ENCODE measurements at places on chromosomes 16 and 17.

DNA sequence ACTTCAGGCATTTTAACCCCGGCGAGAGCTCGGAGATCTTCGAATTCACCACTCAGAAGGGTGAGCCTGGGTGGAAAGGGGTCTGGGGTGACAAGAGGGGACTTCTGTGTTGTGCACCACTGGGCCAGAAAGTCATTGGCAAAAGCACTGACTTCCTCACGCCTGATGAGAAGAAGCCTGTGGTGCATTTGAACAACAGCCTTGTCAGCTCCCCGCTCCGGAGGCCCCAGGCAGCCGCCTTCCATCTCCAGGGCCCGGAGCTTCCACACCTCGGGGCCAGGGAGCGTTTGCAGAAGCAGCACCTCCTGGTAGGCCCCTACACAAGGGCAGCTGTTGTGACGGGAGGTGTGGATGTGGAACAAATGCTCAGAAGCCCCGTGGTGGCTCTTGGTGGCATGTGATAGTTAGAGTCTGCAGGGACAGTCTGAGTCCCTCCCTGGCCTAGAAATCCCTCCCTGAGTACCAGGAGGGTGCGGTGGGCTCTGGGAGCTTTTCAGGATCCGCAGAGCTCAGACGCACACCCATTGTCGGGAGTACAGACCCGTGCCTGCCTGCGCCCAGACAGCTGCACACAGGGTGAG is 9.7 kb downstream of the CACNG1 start:
- no peak for DNase-seq

DNA sequence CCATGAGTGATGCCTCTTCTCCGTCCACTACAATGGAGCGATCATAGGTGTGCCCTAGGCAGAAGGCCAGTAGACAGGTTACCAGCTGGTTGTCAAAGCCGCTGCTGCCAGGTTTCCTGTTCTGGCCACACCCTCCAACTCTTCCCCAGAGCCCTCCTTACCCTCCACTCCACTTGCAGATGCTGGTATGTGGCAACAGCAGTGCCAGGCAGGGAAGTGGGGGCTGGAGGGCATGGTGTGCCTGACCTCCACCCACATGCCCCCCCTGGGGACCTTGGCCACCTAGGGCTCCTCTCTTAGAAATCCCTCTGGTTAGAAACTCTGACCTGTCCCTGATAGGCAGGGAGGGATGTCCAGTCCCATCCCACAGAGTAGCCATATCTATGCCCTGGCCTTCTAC is 1.5 kb downstream of the RRAD start:
- DNase-seq: no peak

- no peak for DNase-seq
These were observed 12.6 kb downstream of the C1QTNF1 start for GRCh38 chr17:79036596-79036995.

DNA sequence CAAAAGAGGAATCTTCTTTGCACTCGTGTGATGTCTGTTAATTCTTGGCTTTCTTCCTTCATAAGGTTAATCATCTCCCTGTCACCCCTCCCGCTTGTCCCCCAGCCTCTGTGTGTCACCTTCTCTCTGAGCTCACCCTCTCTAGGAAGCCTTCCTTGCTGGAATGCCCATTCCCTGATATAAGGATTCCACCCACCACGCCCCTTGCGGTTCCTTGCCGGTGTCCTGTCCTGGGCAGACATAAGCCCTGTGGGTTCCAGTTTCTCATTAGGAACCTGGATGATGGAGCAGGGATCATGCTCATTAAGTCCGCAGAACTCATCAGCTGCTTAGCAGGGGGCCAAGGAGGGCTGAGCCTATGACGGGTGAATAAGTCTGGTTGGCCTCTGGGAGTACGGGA is 559.3 kb downstream of the MAF start:
- DNase-seq: no peak

DNA sequence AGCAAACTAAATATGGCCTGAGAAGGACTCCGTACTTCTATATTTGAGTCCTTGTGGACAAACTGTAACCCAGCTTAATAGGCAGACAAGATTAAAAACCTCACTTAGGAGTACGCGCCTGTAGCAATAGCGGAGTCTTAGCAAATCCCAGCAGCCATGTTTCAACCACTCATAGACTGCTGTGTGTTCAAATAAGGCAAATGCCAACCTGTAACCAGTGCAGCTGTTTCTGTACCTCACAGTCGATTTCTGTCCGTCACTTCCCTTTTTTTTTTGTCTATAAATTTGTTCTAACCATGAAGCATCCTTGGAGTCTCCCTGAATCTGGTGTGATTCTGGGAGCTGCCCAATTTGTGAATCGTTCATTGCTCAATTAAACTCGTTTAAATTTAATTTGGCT is 30.2 kb downstream of the TANC2 start:
- no peak for DNase-seq

DNA sequence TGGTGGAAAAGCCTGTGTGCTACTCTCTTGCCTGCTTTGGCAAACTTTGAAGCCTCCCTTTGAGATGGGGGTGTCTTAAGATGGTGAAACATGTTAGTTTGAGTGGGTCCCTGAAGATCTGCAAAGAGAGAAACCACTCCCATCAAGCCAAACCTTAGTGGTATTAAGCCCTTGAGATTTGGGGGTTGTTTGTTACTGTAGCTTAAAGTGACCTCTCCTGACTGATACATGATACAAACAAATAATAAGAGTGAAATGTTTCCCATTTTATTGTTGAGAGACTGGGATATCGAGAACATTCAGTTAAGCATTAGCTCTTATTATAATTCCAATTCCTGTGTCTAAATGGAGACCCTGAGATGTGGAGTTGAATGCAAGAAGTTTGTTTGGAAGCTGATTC is 63.1 kb downstream of the NT5M start:
- no peak for DNase-seq

GRCh38 chr16:84600343-84601229 is 17.3 kb downstream of the COTL1 start:
- DNase-seq: peak; percentile 76

DNA sequence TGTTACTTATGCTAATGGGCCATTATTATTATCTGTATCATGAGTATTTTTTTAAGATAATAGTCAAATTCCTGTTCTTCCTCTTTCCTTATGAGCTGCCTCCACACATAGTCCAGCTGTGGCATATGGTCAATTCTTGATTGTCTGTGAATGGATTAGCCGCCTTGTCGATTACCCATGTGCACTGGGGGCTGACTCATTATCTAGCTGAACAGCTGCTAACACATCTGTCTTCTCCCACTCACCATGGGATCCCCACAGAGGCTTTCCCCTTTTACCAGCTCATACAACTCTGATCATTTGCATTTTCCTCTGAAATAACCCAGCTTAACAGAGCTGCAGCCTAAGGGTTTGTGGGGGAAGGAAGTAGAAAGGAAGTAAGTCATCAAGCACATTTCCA is 915.0 kb downstream of the CDH11 start:
- no peak for DNase-seq

DNA sequence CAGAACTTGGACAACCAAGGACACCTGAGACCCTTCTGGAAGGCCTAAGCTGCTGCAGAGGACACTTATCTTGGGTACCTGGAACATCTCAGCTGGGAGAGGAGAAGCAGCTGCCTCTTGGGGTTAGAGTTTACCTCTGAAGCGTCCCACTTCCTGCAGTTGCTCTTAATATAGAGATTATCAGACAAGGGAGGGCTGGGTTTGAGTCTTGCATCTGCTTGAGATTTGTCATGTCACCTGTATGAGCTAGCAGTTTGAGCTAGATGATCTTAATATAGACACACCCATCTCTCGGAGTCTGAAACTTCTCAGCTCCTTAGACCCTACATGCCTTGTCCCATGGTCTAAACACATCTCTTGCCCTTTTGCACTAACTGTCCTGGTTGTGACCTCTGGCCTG is 93.1 kb upstream of the CCL1 start:
- DNase-seq: no peak

DNA sequence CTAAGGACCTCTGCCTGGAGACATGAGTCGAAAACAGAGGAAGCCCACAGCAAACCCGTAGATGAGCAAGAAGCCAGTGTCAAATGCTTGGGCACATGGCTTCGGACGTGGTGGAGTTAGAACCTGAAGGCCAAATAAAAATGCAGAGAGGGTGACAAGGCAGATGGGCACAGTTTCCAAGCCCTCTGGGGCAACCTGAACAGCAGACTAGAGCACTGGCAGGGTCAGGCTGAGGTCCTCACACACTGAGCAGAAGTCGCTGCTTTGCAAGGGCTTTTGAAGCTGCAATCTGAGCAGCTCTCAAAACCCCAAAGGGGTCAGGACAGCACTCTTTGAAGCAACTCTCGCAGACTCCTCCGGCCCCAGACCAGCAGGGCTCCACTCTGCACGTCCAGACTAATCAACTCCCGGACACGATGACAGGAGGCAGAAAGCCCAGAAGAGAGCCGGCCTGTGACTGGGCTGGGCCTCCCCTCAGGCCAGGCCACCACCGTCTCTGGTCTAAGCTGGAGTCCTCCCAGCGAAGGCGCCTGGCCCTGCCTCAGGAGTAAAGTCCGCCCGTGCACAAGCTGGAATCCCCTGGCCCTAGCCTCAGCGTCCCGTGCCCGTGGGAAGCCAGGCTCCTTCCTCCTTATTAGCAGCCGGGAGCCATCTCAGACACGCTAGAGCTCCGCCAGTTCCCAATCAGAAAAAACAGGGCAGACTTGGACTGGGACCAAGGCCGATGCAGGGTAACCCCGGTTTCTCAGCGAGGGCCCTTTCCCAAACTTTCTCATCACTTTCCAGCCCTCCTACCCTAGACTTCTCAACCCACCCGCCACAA is 924 bp downstream of the SMARCD2 start:
- no peak for DNase-seq

DNA sequence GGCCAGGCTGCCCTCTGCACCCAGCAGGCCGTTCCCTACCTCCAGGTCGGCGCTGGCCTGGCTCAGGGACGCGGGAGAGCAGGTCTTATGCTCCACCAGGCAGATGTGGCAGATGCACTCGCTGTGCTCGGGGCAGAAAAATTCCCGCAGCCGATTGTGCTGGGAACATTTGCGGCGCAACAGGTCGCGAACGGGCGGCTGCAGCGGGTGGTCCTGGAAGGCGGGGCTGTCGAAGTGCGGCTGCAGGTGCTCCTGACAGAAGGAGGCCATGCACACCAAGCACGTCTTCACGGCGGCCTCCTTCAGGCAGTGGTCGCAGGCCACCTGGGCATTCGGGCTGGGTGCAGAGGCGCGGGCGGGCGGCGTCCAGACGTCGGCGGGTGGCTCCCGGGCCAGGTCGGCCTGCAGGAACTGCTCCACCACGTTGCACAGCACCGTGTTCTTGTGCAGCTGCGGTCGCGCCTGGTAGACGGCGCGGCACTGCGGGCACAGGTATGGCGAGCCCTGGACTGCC is 439 bp downstream of the TRIM25 start:
- no peak for DNase-seq

DNA sequence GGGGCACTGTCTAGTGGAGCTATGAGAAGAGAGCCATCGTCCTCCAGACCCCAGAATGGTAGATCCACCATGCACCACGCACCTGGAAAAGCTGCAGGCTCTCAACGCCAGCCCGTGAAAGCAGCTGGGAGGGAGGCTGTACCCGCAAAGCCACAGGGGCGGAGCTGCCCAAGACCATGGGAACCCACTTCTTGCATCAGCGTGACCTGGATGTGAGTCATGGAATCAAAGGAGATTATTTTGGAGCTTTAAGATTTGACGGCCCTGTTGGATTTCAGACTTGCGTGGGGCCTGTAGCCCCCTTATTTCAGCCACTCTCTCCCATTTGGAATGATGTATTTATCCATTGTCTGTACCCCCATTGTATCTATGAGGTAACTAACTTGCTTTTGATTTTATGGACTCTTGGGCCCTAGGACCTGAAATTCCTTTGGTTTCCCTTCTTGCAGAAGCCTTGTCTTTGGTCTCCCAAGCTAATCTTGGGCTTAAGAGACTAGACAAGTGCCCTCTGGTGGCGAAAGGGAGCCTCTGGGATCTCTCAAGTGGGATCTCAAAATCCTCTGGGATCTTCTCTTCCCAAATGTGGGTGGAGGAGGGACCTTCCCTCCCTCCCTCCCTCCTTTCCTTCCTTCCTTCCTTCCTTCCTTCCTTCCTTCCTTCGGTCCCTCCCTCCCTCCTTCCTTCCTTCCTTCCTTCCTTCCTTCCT is 58.2 kb upstream of the HAPSTR1 start:
- DNase-seq: no peak

GRCh38 chr16:29714396-29714795 is 31.4 kb downstream of the C16orf54 start:
- no peak for DNase-seq

GRCh38 chr16:81841722-81842121 is 62.6 kb downstream of the PLCG2 start:
- DNase-seq: peak; percentile 57

- DNase-seq: no peak
These were observed 10.5 kb downstream of the NXN start for GRCh38 chr17:968812-969730.

- peak; percentile 77 for DNase-seq
These were observed 3.4 kb downstream of the STH start for GRCh38 chr17:46002311-46002972.

DNA sequence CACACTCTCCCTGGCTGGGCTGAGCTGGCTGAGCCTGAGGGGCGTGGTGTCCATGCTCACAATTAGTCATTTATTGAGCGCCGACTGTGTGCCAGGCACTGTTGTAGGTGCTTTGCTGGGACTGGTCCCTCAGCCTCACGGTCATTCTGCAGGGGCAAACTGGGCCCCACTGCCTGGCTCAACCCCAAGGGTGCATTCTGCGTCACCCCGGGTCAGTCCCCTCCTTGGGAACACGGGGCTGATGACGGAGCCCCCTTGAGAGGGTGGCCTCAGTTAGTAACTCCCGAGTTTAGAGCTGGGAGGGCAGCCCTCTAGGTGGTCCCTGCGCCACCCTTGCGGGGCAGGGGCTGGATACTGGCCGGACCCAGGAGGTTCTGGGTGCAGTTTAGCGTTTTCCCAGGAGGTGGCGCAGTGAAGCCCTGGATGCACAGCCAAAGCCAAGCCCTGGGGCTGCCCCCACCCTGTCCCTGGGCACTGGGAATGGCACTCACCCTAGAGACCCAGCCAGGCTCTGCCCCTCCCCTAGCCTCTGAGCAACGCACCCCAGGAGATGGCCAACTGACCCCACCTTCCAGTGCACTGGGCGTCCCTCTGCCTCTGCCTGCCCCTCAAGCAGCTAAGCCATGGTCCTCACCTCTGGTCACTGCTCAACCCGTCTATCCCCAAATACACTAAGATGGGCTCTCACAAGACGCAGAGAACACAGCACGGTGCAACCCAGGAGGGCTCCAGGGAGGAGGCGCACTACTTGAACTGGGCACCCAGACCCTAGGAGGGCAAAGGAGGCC is 243.2 kb upstream of the GSE1 start:
- DNase-seq: peak; percentile 22

DNA sequence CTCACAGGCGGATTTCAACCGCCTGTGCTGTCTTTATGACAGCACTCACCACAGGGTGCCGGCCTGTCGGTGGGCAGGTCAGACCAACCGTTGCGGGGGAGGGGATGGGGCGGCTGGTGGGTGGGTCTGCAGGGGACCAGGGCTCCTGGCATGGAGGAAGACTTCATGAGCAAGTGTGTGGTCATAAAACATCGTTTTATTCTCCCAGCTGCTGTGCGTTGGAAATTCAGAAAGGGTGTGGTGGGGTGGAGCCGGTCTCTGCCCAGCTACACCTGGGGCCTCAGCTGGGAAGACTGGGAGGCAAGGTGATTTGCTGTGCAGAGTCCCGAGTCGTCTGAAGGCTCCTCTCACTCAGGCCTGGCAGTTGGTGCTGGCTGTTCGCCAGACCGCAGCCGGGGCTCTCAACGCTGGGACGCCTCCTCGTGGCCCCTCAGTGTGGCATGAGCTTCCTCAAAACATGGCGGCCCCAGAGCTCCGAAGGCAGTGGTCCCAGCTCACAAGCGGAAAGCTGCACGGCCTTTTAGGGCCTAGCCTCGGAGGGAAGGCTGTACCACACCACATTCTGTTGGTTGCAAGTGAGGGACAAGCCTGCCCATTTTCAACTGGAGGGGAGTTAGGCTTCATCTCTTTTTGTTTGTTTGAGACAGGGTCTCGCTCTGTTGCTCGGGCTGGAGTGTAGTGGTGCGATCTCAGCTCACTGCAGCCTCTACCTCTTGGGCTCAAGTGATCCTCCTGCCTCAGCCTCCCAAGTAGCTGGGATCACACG is 45.8 kb upstream of the GSE1 start:
- DNase-seq: no peak
